Astrocyte (in vitro differentiated cells and primary cell): ENCODE measurements at places on chromosomes 11 and 22.
A peak's percentile ranks its signal among the peaks of the same experiment; 100 is the strongest.

DNA sequence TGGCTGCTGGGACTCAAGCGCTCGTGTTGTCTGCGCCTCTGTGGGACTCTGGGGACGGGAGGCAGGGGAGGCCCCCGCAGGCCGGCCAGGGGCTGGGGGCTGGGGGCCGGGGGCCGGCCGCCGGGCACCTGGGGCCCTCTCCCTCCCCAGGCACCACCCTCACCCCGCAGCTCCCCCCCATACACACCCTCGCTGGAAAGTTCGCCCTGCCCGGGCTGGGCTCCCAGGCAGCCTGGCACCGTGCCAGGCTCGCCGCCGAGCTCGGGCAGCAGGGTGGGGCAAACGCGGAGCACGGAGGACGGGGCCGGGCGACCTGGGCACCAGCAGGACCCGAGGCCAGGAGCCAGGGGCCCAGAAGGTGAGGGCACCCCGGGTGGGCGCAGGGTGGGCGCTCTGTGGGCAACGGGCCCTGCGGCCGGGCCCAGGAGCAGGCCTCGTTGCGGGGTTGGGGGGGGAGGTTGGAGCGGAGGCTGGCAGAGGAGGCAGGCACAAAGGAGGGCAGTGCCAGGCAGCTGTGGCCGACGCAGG lies 76.7 kb upstream of the WNT7B start:
- DNase-seq, result peak; percentile 32

DNA sequence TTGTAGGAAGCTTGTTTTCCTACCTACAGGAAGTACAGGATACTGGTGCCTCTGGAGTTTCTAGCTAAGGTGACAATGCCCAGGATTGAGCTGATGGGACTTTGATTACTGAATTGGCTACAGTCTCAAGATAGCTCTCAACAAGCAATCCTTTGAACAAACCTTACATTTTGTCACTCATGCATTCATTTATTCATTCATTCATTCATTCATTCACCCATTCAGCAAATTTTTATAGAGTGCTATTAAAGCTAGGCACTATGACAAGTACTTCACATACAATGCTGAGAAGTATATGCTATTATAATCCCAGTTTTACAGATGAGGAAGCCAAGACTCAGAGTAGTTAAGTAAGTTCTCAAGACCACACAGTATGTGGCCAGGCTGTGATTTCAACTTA lies 103.1 kb upstream of the MTMR2 start:
- no peak for DNase-seq

DNA sequence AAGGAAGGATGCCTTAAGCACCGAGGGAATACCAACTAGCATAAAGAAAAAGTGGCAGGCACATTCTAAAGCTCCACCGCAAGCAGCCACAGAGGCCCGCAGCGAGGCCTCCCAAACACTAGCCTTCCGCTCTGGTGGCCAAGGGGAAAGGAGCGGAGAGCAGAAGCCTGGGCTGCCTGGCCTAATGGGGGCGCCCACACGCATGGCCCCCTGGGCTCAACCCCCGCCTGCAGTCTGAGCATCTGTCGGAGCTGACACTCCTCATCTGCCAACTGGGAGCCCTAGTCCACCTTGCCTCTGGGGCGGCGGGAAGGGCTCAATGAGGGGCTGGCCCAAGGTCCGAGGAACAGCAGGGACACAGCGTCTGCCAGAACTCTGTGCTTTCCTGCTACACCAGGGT lies 50.1 kb upstream of the WNT11 start:
- no peak for DNase-seq

DNA sequence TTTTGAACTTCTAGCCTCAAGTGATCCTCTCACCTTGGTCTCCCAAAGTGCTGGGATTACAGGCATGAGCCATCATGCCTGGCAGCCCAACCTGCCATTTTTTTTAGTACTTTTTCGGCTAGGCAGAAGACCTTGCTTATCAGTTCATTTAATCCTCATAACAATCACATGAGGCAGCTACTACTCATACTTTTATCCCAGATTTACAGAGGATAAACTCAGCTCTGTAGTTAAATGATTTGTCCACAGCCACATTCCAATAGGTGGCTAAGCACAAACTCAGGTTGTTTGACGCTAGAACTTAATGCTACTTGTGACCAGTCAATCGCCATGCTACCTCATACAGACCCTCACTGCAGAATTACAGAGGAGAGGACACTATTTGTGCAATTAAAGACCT lies 28.1 kb downstream of the SBF2 start:
- DNase-seq, result no peak

GRCh38 chr11:64294774-64295173 lies 3.7 kb downstream of the KCNK4 start:
- DNase-seq, result peak; percentile 22

GRCh38 chr11:29018631-29019030 lies 910.4 kb downstream of the METTL15 start:
- peak; percentile 95 for DNase-seq

DNA sequence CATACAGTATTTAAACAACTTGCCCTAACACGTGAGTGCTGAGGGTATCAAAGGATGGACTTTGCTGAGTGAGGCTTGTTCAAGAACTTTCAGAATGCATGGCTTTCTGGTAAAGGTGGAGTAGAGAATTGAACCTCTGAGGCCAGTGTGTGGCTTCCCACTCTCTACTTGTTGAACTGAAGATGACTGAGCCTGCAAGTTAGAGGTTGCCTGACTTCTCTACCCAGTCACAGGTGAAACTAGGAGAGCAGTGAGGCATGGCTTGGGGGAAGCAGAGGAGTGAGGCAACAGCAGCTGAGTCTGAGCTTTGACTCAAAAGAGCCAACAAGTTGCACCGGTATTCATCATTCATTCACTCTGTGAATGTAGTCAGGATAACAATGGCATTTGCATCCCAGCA lies 256.4 kb upstream of the SESN3 start:
- DNase-seq, result no peak

DNA sequence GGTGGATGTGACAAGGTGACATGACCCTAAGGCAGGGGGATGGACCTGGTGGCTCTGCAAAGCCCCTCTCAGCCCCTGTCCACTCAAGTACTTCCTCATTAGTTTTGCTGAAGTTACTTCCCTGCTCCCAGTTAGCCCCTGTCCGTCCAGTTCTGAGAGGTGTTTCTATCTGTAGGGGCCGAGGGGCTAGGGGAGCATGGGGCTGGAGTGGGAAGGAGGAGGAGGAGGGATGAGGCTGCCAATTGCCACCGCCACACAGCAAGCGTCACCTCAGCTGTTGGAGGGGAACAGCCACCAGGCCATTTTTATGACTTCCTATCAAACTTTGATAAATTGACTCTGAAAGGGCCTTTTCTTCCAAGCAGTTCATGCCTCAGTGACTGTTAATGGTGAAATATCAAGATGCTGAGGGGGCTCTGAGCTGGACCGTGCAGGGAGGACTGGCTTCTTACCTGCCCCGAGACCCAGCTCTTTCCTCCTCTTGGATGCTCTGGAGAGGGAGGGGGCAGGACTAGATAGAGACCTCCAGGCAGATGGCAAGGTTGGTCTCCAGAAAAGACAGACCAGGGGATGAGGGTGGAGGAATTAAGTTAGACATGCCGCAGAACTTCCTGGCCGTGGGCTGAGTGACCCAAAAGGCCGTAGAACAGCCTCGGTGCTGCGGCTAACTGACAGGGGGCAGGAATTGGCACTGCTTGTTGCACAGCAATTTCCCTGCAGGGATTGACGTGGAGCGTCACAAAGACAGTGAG lies 137.0 kb downstream of the ST3GAL4 start:
- no peak for DNase-seq

DNA sequence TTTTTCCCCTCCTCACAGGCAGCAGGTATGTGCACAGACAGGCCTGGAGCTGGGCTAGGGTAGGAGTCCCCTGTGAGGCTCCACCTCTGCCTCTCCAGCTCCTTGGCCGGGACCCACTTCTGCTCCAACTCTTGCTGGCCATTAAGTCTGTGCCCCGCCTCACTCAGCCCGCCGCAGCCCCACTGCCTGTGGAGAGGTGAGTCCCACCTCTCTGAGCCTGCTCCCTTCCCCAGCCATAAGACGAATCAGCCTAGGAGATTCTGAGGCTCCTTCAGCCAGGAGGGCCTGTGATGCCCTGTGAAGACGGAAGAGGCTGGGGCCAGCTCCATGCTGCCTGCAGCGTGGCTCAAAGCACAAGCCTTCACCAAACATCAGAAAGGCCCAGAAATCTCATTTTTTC lies 23.0 kb downstream of the TSKU start:
- DNase-seq, result no peak

GRCh38 chr22:26481694-26482093 lies 1.9 kb downstream of the HPS4 start:
- no peak for DNase-seq

DNA sequence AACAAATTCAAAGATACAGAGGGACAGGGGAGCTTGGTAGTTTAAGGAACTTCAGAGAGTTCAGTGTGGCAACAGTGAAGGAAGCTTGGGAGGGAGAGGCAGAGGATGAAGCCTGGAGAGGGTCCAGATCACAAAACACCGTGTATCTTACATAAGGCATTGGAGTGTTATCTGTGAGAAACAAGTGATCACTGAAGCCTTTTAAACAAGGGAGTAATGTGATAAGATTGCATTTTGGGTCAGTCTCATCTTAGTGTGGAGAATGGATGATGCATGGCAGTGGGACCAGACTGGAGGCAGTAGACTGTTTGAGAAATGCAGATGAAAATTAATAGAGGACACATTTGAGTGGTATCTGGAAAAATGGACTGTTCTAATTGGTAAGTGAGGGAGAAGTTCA lies 79.4 kb downstream of the EXT2 start:
- no peak for DNase-seq

GRCh38 chr11:41786087-41786486 lies 326.6 kb upstream of the LRRC4C start:
- peak; percentile 35 for DNase-seq

- no peak for DNase-seq
Observed at GRCh38 chr11:14583252-14584034, 60.2 kb upstream of the PDE3B start.

GRCh38 chr22:46336119-46337078 lies 885 bp downstream of the TRMU start:
- DNase-seq, result no peak

- no peak for DNase-seq
Observed at GRCh38 chr11:118625036-118625690, 17.7 kb downstream of the PHLDB1 start.

DNA sequence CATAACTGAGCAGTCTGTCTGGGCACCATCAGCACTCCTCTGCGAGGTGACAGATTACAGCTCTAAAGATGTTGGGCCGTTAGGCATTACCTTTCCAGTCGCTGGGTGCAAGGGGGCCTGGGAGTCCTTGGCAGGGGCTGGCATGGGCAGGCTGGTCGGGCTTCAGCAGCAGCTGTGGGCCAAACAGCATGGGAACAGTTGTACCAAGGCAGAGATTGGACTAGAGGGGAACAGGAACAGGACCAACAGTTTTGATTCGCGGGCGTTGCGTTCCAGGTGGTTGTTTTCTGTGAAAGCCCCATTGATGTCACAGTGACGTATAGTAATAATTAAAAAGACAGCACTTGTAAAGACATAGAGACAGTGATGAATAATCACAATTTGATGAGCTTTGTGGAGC lies 25.8 kb upstream of the B3GAT1 start:
- no peak for DNase-seq

- DNase-seq, result peak; percentile 51
Observed at GRCh38 chr11:116563028-116563711, 209.6 kb downstream of the BUD13 start.

GRCh38 chr11:35006389-35007128 lies 90.1 kb downstream of the PDHX start:
- no peak for DNase-seq

GRCh38 chr11:47415949-47416472 lies 7.6 kb downstream of the SLC39A13 start:
- DNase-seq, result peak; percentile 93

GRCh38 chr11:79276736-79277325 lies 164.0 kb downstream of the TENM4 start:
- no peak for DNase-seq
